Glomerular endothelial cell (primary cell): ENCODE measurements at places on chromosomes 11 and 22.

- no peak for DNase-seq
These were observed 34.8 kb upstream of the DDI1 start for GRCh38 chr11:104001561-104002056.

DNA sequence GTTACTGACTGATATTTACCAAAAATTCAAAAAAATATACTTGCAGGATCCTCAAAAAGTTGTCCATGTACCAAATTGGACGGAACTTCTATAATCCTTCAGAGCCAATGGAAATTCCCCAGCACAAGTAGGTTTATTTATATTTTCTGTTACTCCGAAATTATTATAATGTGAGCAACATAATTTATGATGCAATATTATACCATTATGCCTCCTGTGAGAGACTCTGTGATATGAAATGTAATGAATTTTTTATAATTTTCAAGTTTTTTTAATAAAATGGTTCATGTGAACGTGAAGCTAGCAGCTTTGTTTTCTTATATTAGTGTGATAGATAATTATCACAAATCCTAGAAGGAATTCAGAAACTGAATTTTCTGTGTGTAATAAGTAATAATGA lies 18.2 kb downstream of the PIWIL4 start:
- no peak for DNase-seq

GRCh38 chr11:36456156-36456555 lies 53.9 kb downstream of the TRAF6 start:
- no peak for DNase-seq

GRCh38 chr11:128720522-128720985 lies 26.7 kb downstream of the FLI1 start:
- no peak for DNase-seq

- no peak for DNase-seq
These were observed 2.1 kb downstream of the GRIK4 start for GRCh38 chr11:120513436-120514315.

GRCh38 chr22:25655371-25655935 lies 86.5 kb upstream of the MYO18B start:
- DNase-seq = no peak

DNA sequence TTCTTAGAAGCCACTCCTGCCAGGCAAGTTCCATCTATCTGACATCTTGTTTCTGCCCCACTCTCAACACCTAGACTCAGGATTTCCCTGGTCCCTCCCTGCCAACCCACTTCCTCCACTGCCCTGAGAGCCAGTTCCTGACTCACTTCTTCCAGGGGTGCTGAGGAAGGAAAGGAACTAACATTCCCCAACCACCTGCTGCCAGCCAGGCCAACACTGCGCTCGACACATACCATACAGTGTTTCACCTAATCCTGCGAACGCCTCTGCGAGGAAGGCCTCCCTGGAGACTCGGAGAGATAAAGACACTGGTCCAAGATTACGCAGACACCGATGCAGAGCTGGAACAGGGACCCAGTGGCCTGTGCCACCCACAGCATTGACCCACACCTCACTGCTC lies 40.2 kb downstream of the MICAL3 start:
- DNase-seq = no peak

- no peak for DNase-seq
These were observed 37.9 kb downstream of the GRIA4 start for GRCh38 chr11:105647780-105648179.

- DNase-seq = no peak
These were observed 88.6 kb downstream of the ST3GAL4 start for GRCh38 chr11:126444072-126444471.
